ENCODE measurements at places on chromosomes 13 and 19. TPM values are rescaled to one million over a fixed set of nuclear protein-coding genes. Genes with fewer than 3 reads are reported as not detected.
A peak's percentile ranks its signal among the peaks of the same experiment; 100 is the strongest.

PCDH20 gene
- total RNA-seq: 1.1 TPM

FFAR2 gene
- total RNA-seq: not detected

DNA sequence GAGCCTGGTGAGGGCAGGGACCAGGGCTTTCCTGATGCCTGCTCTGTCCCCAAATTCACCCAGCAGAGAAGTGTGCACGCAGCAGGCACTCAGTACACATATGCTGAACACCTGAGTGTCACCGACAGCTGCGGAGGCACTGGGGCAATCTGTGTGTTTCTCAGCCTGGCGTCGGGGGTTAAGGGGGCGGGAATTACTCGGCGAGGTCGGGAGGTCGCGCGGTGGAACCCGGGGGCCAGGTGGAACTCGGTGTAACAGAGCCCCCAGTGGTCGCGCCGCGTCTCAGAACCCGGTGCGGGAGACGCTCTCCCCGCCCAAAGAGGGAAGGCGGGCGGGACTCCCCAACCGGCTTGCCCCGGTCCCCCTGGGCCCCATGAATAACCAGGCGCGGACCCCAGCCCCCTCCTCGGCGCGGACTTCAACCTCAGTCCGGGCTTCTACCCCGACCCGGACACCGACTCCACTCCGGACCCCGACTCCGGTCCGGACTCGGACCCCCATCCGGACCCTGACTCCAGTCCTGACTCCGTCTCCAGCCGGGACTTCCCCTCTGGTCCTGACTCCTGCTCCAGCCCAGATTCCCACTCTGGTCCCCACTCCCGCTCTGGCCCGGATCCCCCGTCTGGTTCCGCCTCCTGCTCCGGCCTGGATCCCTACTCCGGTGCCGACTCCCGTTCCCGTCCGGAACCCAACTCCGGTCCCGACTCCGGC lies at the start of gene SELENOV:
TSS of gene SELENOV (plus strand) at position 300 of the 711 bp plus-strand sequence. CDS start at position 374, 74 bp downstream.
- H3K27ac ChIP-seq: no peak within 1 kb of the TSS
- no peaks in the 10 kb centered on the region for H3K36me3 ChIP-seq
- peak within 1 kb of the TSS; percentile 55 for H3K4me3 ChIP-seq
- no peak for DNase-seq
- H3K4me1 ChIP-seq: peaks cover 12% of the 10 kb centered on the region
- H3K27me3 ChIP-seq: peaks cover 41% of the 10 kb centered on the region

DNA sequence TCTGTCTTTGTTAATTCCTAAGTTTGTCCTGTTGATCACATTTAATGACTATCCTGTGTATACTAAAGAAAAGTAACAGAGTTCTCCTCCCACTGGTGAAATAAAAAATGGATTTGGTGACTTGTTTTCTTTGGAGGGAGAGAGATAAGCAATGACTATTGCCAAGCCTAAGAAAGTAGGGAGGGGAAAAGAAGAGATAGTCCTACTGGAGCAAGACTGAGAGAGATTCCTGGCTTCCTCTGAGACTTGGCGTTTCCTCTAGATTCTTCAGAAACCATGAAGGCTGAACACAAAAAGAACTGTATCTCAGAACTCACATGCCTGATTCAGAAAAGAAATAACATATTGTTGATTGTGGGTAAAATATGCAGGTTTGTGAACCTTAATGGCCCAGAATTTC lies 406.5 kb downstream of the FOXO1 start:
- H3K4me3 ChIP-seq: no peak overlapping the region
- no peak for DNase-seq
- H3K27ac ChIP-seq: no peak overlapping the region
- H3K36me3 ChIP-seq: no peaks in the 10 kb centered on the region

TUBB4A gene
- total RNA-seq: 83.7 TPM

GRCh38 chr19:48271531-48272151 lies 1.8 kb downstream of the ZNF114 start:
- peak; percentile 31 for DNase-seq
- peak overlapping the region; percentile 42 for H3K27ac ChIP-seq
- no peaks in the 10 kb centered on the region for H3K4me1 ChIP-seq
- no peaks in the 10 kb centered on the region for H3K27me3 ChIP-seq
- H3K4me3 ChIP-seq: no peak overlapping the region
- no peaks in the 10 kb centered on the region for H3K36me3 ChIP-seq

- H3K27ac ChIP-seq: no peak overlapping the region
- no peak overlapping the region for H3K4me3 ChIP-seq
- peaks cover 6% of the 10 kb centered on the region for H3K4me1 ChIP-seq
- DNase-seq: no peak
Measured at GRCh38 chr19:5789886-5790558, 941 bp downstream of the DUS3L start.

- H3K27me3 ChIP-seq: no peaks in the 10 kb centered on the region
- H3K36me3 ChIP-seq: no peaks in the 10 kb centered on the region
- H3K27ac ChIP-seq: no peak overlapping the region
- no peak overlapping the region for H3K4me3 ChIP-seq
- no peaks in the 10 kb centered on the region for H3K4me1 ChIP-seq
Measured at GRCh38 chr13:23751195-23751594, 138.0 kb downstream of the MIPEP start.

DNA sequence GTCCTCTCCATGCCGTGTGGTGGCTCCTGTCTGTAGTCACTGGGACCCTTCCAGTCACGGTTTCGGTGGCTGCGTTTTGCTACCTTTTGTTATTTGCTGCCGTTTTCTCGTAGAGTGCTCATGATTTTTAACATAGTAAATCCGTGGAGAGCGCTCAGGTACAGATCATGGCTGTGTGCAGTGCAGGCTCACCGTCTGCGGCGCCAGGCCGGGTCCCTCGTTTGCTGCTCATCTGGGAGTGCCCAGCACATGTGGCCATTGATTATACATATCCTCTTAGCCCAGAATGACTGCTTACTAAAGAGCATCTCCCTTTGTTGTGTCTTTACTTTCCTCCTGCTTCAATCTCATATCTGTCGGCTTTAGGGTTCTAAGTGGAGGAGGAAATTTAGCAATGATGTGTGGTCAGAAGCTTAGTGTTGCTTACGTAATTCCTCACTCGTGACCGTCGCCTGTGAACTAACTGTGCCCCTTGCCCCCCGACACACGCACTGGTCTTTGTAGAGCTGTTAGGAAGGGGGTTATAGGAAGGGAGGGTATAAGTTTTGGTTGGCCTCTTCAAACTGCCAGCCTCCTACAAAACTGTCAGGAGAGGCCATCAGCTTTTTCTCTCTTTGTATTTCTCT lies 31.8 kb downstream of the TFDP1 start:
- no peaks in the 10 kb centered on the region for H3K36me3 ChIP-seq
- H3K4me3 ChIP-seq: no peak overlapping the region
- no peak for DNase-seq
- H3K27ac ChIP-seq: no peak overlapping the region

DNA sequence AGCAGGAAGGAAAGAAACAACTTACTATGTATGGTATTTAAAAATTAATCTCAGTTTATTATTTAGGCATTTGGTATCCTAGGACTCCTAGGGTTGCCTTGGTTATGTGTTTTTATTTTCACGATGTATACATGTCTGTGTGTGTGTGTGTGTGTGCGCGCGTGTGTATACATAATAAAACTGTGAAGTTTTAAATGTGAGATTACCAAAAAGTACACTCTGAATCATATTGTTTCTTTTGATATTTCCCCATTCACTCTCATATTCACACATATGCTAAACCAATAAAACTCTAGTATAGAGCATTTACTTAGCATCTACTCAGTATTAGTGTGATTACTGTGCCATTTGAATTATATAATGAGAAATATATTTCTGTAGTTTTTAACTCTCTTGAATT lies 30.8 kb upstream of the NDFIP2 start:
- DNase-seq: no peak
- no peaks in the 10 kb centered on the region for H3K27me3 ChIP-seq
- no peak overlapping the region for H3K4me3 ChIP-seq
- H3K36me3 ChIP-seq: no peaks in the 10 kb centered on the region
- H3K4me1 ChIP-seq: peaks cover 9% of the 10 kb centered on the region
- H3K27ac ChIP-seq: no peak overlapping the region

HSD17B14 gene
- 41.4 TPM for total RNA-seq

DNA sequence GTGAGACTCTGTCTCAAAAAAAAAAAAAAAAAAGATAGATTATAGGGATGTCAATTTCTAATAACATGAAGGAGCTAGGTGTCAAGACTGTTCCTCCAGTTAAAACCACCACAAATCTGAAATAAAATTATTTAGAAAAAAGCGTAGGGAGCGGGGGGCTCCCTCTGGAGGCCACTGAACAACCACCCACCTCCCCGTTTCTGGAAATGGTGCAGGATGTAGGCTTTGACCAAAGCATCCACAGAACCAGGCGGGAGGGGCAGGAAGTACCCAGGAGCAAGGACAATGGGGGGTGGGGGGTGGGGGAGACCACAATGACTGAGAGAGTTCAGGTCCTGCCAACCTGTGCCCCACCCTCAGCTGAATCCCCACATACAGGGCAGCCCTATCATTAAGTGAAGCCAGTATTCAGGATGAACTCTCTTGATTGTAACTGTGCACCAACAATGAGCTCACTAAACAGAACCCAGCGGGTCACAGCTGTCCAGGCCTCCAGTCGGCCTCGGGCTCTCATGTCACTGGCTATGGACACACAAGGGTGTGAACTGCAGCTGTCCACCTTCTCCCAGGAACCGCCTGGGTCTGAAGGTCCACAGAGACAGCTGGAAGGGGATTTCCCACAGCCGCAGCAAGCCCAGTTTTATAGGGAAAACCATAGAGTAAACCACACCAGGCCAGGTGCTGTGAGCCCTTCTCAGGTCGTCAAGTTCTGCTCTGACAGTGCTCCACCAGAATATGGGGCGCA lies 6.6 kb downstream of the ZSCAN18 start:
- no peaks in the 10 kb centered on the region for H3K27me3 ChIP-seq
- H3K36me3 ChIP-seq: no peaks in the 10 kb centered on the region
- H3K4me3 ChIP-seq: no peak overlapping the region
- H3K4me1 ChIP-seq: no peaks in the 10 kb centered on the region

- H3K27me3 ChIP-seq: no peaks in the 10 kb centered on the region
- peak overlapping the region; percentile 66 for H3K27ac ChIP-seq
- peaks cover 52% of the 10 kb centered on the region for H3K36me3 ChIP-seq
Measured at GRCh38 chr19:1220477-1220930, 14.9 kb downstream of the STK11 start.
